K562 (cell line): ENCODE measurements at places on chromosomes 5 and 9. TPM values are rescaled to one million over a fixed set of nuclear protein-coding genes. Genes with fewer than 3 reads are reported as not detected.

NEUROG1 gene
- not detected in 2 replicates for total RNA-seq

GRCh38 chr5:96615223-96615622 lies 47.0 kb upstream of the CAST start:
- H3K27ac ChIP-seq, result no peak overlapping the region
- H3K4me1 ChIP-seq, result no peaks in the 10 kb centered on the region
- H3K36me3 ChIP-seq, result no peaks in the 10 kb centered on the region

- no peak for DNase-seq
- no peak overlapping the region for H3K4me3 ChIP-seq
- no peaks in the 10 kb centered on the region for H3K27me3 ChIP-seq
- no peaks in the 10 kb centered on the region for H3K4me1 ChIP-seq
- H3K36me3 ChIP-seq, result no peaks in the 10 kb centered on the region
Measured at GRCh38 chr5:88544136-88544645, 275.5 kb upstream of the TMEM161B start.

DNA sequence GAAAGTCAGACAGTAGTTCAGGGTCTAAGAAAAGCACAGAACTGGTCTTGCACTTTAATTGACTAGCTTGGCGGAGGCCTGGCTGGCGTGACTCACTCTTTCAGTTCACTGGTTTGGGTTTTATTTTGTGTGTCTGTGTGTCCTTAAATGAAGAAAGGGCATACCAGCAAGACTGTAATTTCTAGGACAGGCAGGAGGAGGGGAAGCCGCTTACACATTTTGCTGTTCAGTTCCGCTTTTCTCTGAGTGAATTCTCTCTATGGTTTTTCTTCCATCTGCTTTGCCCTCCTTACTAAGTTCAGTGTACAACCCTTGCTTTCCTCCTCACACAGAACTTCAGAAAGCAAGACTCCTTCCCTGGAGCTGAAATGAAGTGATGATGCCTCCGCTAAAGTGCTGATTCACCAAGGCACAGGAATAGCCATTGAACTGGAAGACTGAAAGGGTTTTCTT lies 150.8 kb downstream of the MEF2C start:
- H3K4me3 ChIP-seq, result no peak overlapping the region
- DNase-seq, result no peak
- H3K36me3 ChIP-seq, result peaks cover 25% of the 10 kb centered on the region; the same call in 2 of the 3 replicates
- H3K27me3 ChIP-seq, result no peaks in the 10 kb centered on the region
- H3K27ac ChIP-seq, result 0 out of 3 replicates have a peak overlapping the region, but pooled peaks have one; percentile 13

SLIT3 gene
- total RNA-seq, result 0.04 and 0.13 TPM in 2 replicates

NTRK2 gene
- not detected in 2 replicates for total RNA-seq

- no peak for DNase-seq
- H3K27ac ChIP-seq, result no peak overlapping the region
- no peaks in the 10 kb centered on the region for H3K27me3 ChIP-seq
- no peak overlapping the region for H3K4me3 ChIP-seq
- H3K36me3 ChIP-seq, result no peaks in the 10 kb centered on the region
- H3K4me1 ChIP-seq, result no peaks in the 10 kb centered on the region
Measured at GRCh38 chr5:161751265-161751664, 65.7 kb downstream of the GABRA6 start.

- no peak for DNase-seq
- no peak overlapping the region for H3K27ac ChIP-seq
- no peaks in the 10 kb centered on the region for H3K4me1 ChIP-seq
- no peaks in the 10 kb centered on the region for H3K36me3 ChIP-seq
- no peak overlapping the region for H3K4me3 ChIP-seq
Measured at GRCh38 chr9:109422641-109423040, 75.5 kb downstream of the PTPN3 start.

DNA sequence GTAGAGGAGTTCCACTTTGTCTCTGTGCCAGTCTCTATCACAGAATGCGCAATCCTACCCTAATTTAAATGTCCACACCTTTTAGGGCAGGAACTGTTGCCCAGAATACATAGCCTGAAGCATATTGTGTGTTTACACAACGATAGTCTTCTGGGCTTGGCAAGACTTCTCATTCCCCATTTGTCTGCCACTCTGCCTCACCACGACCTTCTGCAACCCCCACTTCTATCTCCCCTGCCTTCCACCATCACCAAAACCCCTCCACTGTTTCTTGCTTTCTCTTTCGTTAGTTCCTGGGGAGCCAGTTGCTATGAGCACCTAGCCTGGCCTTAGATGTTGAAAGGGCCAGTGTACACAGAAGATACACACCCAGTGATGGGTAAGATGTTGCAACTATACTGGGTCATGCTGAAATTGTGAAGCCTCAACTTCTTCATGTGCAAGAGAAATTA lies 883 bp upstream of the RNF145 start:
- DNase-seq, result peak; percentile 20
- peak overlapping the region; percentile 96 for H3K27ac ChIP-seq
- H3K4me1 ChIP-seq, result peaks cover 9% of the 10 kb centered on the region
- H3K4me3 ChIP-seq, result peak overlapping the region; percentile 62
- H3K27me3 ChIP-seq, result no peaks in the 10 kb centered on the region
- no peaks in the 10 kb centered on the region for H3K36me3 ChIP-seq

AJM1 gene
- 3.2 TPM in 2 replicates for total RNA-seq

DNA sequence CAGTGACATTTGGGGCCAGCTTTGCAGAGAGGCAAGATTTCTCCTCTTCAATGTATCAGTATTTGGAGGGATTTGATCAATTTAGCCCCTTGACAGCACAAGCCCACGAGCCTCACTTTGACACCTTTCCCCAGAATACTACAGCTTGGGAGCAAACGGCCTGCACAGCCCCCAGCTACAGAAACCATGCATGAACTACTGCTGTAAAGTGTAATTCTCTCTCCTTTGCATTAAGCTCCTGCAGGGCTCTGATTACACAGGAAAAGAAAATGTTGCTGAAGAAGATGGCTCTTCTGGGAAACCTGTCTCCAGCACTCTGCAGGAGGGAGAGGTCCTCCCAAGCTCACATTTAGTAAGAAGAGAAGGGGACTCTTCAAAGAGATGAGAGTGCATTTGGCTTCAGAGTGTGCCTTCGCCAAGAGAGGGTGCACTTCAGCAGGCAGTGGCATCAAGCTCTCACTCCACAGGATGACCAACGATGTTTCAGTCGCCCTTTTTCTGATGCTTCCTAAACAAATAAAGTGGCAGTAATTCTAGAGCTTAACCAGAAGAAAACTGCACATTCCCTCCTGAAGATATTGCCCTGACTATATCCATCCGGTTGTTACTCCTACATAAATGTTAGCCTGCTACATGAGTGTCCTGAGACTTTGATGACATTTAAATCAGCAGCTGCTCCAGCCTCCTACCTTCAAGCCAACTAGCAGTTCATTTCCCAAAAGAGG lies 272.2 kb downstream of the AUH start:
- H3K4me3 ChIP-seq, result no peak overlapping the region
- no peaks in the 10 kb centered on the region for H3K36me3 ChIP-seq
- H3K27ac ChIP-seq, result no peak overlapping the region
- DNase-seq, result peak; percentile 13

DNA sequence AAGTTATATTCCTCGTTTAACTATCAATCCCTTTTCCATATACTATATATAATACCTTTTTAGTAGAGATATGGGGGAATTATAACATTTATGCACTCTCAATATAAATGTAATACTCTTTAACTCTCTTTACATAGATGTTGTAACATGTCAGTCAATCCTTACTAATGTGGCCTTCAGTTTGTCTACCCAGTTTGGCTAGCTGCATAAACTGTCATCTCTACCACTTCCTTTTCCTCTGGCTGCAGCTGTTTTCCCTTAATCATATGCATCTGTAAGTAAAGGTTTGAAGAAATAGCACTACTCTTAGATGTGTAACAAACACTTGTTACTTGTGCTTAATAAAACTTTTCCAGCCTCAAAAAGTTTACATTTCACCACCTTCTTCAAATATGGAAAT lies 13.4 kb downstream of the ABHD17B start:
- H3K4me3 ChIP-seq, result no peak overlapping the region
- DNase-seq, result no peak
- H3K4me1 ChIP-seq, result peaks cover 4% of the 10 kb centered on the region; the same call in 2 of the 3 replicates
- no peak overlapping the region for H3K27ac ChIP-seq

DNA sequence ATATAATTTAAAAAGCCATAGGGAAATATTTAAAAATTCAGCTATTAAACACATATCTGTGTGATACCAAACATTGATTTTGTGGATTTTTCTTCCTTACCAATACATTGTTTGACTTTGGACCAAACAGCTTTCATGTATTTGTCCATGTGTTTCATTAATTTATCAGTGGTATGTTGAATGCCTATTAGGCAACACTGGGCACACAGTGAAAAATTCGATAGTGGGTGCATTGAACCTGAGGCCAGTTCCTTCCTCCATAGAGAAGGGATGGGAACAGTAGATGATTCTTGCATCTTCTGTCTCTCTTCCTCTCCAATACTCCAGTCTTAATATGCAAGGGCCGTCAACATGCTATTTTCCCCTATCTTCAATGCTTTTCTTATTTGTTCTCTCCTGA lies 110.2 kb upstream of the NR3C1 start:
- DNase-seq, result no peak
- no peaks in the 10 kb centered on the region for H3K36me3 ChIP-seq
- no peak overlapping the region for H3K27ac ChIP-seq
- no peaks in the 10 kb centered on the region for H3K4me1 ChIP-seq
- H3K4me3 ChIP-seq, result no peak overlapping the region
- H3K27me3 ChIP-seq, result no peaks in the 10 kb centered on the region

GRCh38 chr5:43802651-43803050 lies 199.7 kb downstream of the NNT start:
- no peaks in the 10 kb centered on the region for H3K27me3 ChIP-seq
- no peak overlapping the region for H3K27ac ChIP-seq
- H3K36me3 ChIP-seq, result no peaks in the 10 kb centered on the region
- H3K4me3 ChIP-seq, result no peak overlapping the region

SMIM33 gene
- not detected in 2 replicates for total RNA-seq

SYK gene
- 29.4 and 32.7 TPM in 2 replicates for total RNA-seq

GRCh38 chr5:67156976-67157583 lies 39.5 kb downstream of the CD180 start:
- H3K27ac ChIP-seq, result no peak overlapping the region
- no peak overlapping the region for H3K4me3 ChIP-seq
- no peaks in the 10 kb centered on the region for H3K4me1 ChIP-seq
- H3K27me3 ChIP-seq, result no peaks in the 10 kb centered on the region
- H3K36me3 ChIP-seq, result peaks cover 11% of the 10 kb centered on the region
- DNase-seq, result peak; percentile 48

DNA sequence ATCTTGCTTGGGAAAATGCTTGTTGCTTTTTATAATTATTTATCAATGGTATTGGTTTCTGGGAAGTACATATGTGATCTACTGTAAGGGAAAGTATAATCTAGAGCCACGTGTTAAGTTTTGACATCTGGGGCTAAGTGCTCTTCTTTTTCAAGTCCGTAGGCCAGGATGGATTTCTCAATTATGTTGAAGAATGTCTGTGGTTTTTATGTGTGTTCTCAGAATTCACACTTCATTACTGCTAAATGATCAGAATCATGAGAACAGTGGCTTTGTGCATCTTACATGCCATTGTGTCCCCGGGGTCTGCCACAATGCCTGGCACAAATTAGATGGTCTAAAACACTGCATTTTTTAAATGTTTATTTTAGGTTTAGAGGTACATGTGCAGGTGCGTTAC lies 14.5 kb upstream of the AUH start:
- no peak for DNase-seq
- H3K4me3 ChIP-seq, result no peak overlapping the region
- no peaks in the 10 kb centered on the region for H3K4me1 ChIP-seq
- H3K36me3 ChIP-seq, result no peaks in the 10 kb centered on the region
- no peak overlapping the region for H3K27ac ChIP-seq

TUSC1 gene
- not detected in 2 replicates for total RNA-seq

DNA sequence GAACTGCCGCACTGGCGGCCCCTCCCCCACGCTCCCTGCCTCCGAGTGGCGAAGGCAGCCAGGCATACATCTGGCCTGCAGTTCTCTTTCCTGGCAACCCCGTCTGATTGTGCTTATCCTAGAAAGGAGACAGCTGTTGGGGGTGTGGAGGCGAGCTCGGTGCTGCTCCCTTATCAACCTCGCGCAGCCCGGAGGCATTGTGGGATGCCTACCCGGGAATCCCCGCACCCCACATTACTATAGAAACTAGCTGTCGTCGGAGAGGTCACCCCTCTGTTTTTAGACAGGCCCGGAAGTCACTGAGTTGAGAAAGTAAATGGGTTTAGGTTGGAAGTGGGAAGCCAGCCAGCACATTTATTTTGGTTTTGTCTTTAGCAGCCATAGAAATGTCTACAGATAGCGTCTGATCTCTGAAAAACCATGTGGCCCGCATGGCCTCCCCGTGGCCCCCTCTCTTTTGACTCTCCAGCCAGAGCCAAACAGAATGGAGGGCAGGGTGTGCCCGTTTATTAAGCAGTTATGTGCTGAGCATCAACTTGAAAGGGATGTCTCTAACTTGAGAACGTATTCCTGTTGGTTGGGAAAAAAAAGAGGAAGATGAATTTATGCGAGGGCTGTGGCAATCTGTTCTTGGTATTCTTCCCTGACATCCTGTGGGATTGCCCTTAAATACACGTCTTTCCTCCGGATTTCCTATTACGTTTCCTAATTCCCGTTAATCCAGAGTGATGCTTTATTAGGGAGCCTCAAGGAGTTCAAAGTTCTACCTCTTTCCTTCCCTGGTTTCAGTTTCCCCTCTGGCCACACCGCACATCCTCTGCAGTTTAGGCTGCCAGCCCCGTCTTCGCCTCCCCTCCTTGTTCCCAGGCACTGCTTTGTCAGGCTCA lies 3.9 kb downstream of the STC2 start:
- H3K27ac ChIP-seq, result peak overlapping the region; percentile 75
- H3K36me3 ChIP-seq, result peaks cover 60% of the 10 kb centered on the region
- H3K27me3 ChIP-seq, result no peaks in the 10 kb centered on the region
- DNase-seq, result peak; percentile 92

PCDHGA7 gene
- total RNA-seq, result not detected in 2 replicates

- no peak for DNase-seq
- H3K36me3 ChIP-seq, result no peaks in the 10 kb centered on the region
Measured at GRCh38 chr9:126849591-126850225, 10.7 kb upstream of the ZBTB34 start.

- DNase-seq, result peak; percentile 17
- peaks cover 10% of the 10 kb centered on the region; the same call in 2 of the 3 replicates for H3K4me1 ChIP-seq
- peaks cover 3% of the 10 kb centered on the region; the same call in 1 of the 3 replicates for H3K27me3 ChIP-seq
- H3K27ac ChIP-seq, result no peak within 1 kb of the TSS
Measured at GRCh38 chr5:180591311-180591887, at the start of gene SCGB3A1. TSS of gene SCGB3A1 (minus strand) at chr5:180591499. CDS start at chr5:180591462, 37 bp downstream.
